ENCODE measurements at places on chromosomes 2 and 18. TPM values are rescaled to one million over a fixed set of nuclear protein-coding genes. Genes with fewer than 3 reads are reported as not detected.

The DSG2 gene
- 9.3 TPM for polyA plus RNA-seq

The ALPG gene
- not detected for polyA plus RNA-seq

The DCC gene
- polyA plus RNA-seq, result not detected

The SOWAHC gene
- polyA plus RNA-seq, result 7.0 TPM

The GLI2 gene
- polyA plus RNA-seq, result not detected

The SCYGR7 gene
- not detected for polyA plus RNA-seq

The DTNA gene
- polyA plus RNA-seq, result 103 TPM

The DPP10 gene
- polyA plus RNA-seq, result 0.90 TPM

The KLHL41 gene
- 1,120 TPM for polyA plus RNA-seq

The AGBL5 gene
- 21.9 TPM for polyA plus RNA-seq

The C2orf76 gene
- polyA plus RNA-seq, result 12.5 TPM

The SETBP1 gene
- 21.8 TPM for polyA plus RNA-seq

The INO80B gene
- 19.8 TPM for polyA plus RNA-seq

The CABYR gene
- polyA plus RNA-seq, result 4.3 TPM

The IL36A gene
- not detected for polyA plus RNA-seq

The CGREF1 gene
- not detected for polyA plus RNA-seq

- no peak for DNase-seq
Observed at GRCh38 chr18:12278215-12278671, 24.1 kb downstream of the CIDEA start.

- DNase-seq, result peak; percentile 59
Observed at GRCh38 chr2:161077367-161078210, 82.6 kb upstream of the TANK start.

- no peak for DNase-seq
Observed at GRCh38 chr2:219278655-219279150, 463 bp upstream of the DNAJB2 start.

DNA sequence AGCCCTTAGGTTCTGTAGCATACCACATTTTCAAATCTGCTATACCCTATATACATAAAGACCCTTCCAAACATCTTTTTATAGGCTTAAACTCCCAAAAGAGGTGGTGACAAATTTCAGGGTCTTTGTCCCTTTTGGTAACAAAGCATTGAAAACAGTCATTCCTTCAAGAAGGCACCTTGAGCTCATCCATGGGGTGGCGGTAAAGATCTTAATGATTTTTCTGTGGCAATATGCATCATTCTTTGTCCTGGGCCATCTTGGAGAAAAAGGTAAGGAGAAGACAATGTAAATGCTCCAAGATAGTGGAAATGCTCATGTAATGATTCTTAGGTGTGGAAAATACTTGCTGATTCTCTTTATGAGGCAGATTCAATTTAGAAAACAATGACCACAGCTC is 890.5 kb downstream of the CNTNAP5 start:
- DNase-seq, result no peak

GRCh38 chr2:45404807-45405297 is 206.2 kb downstream of the SRBD1 start:
- DNase-seq, result no peak

- DNase-seq, result no peak
Observed at GRCh38 chr2:232942831-232943230, 70.2 kb downstream of the NGEF start.

GRCh38 chr2:166057370-166058164 is 70.3 kb downstream of the SCN1A start:
- peak; percentile 23 for DNase-seq

- DNase-seq, result no peak
Observed at GRCh38 chr18:49151482-49151881, 200.7 kb upstream of the SMAD7 start.

DNA sequence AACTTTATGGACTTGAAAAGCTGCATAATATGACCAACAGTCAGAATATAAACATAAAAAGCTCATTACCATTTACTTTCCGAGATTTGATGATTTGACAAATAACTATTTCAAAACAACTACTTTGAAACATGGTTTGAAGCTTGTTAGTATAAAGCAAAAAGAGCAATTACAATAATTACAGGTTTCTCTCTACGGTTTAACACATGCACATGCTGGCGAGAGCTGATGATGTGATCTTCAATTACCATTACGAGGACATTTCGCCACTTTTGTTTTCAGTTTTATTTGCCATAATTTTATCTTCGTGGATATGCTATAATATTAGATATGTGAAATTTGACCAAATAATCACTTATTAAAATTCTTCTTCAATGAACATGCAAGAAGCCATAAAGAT is 270.1 kb downstream of the TCF4 start:
- DNase-seq, result no peak

GRCh38 chr2:238847841-238848690 is at the start of gene TWIST2:
Gene TWIST2 (plus strand): TSS chr2:238848085. CDS start chr2:238848216, 131 bp downstream.
- DNase-seq, result peak; percentile 86

GRCh38 chr2:12661489-12661888 is 55.2 kb upstream of the TRIB2 start:
- no peak for DNase-seq

- no peak for DNase-seq
Observed at GRCh38 chr2:19819097-19820065, 82.4 kb downstream of the TTC32 start.

DNA sequence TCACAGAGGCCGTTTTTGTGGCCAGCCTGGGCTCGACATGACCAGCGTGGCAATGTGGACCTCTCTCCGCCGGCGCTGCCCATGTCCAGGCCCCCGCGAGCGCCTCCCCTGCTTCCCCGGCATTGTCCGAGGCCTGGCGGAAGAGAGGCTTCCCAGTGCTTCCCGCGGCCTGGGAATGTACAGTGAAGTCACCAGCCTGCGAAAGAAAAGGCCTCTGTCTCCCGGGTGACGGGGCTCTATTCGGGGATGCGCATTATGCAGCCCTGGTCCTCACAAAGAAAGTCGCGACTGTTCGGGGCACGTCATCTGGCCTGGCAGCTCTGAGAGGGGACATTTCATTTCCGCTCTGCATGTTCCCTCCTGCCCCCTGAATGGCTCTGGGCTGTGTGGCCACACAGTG is 109.2 kb upstream of the AGAP1 start:
- DNase-seq, result no peak

DNA sequence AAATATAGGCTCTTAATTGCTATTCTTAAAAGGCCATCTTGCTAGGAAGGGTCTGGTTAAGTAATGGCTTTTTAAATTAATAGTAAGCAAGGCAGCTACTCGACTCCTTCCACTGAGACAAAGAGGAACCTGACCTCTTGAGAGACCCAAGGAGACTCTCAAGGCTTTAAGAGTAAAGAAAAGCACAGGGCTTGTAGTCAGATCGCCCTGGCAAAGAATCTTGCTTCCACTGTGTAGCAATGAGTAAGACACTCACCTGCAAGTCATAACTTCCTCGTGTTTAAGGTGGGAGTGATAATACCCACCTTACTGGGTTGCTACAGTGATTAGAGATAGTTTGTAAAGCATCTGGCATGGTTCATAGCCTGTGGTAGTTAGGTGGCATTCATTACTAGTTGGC is 274.5 kb downstream of the TSN start:
- no peak for DNase-seq

GRCh38 chr18:47036298-47036874 is 965 bp upstream of the ELOA2 start:
- no peak for DNase-seq

DNA sequence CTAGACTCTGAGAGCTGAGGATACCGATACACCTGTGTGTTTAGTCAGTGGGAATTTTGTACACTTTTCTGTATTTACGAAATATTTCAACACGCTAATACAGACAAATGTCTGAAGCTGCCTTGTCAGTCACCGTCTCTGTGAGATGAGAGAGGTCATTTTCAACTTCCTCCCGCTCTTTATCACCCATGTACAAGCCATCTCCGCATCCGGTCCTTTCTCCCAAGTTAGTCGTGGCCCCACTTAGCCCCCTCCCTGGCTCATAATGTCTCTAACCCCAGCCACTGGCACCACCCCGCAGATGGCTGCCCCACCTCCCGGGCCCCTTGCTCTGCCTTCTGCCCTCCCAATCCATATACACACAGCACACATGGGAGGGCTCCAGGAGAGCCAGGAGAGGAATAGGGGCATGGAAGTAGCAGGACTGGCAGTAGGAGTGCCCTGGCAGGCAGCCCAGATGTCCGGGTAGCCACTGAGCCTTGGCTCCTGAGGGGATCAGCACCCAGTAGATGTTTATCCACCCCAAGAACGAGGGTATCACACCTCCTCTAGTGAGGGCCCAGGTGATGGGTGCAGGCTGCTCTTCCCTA is 2.0 kb upstream of the RUFY4 start:
- no peak for DNase-seq

- DNase-seq, result no peak
Observed at GRCh38 chr2:13334545-13334944, 617.8 kb downstream of the TRIB2 start.

DNA sequence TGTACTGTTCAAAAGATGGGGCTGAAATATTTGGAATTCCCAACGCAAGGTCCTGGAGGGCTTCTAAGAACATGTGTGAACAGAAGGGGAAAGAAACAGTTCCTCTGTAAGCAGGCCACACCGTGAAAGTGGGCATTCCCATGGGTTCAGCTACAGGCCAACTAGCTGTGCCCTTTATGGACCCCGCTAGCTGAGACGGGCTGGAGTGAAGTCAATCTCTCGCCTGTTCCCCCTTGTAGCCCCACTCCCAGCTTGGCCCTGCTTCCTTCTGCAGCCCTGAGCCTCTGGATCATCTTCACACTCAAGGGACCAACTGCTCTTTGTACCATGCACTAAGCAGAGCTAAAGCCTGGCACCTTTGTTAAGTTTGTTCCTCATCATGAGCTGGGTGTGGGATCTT is 55.4 kb downstream of the POLR1A start:
- DNase-seq, result no peak

GRCh38 chr2:238691596-238692491 is 156.0 kb upstream of the TWIST2 start:
- no peak for DNase-seq

DNA sequence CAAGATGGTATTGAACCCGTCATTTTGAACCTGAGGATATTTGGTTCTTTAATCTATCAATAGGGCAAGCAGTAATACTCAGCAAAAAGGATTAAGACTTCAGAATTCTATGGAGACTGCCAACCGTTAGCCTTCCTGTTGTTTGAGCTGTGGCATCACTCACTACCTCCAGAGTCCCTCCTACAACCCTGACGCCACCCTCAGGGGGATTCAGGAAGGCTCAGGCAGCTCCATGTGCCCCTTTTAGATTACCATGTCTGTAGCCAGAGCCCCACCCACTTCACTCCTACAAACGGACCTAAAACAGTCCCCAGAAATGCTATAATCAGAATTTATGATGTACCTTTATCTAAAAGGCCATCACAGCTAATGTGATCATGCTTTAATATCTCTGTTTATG is 172.9 kb downstream of the EPHA4 start:
- DNase-seq, result no peak

- no peak for DNase-seq
Observed at GRCh38 chr2:174669336-174669735, 71.7 kb upstream of the WIPF1 start.

- DNase-seq, result no peak
Observed at GRCh38 chr2:234076451-234076850, 25.9 kb downstream of the SPP2 start.

- no peak for DNase-seq
Observed at GRCh38 chr2:216082117-216082711, 495 bp downstream of the TMEM169 start.

GRCh38 chr2:11753886-11754699 is 7.7 kb downstream of the LPIN1 start:
- no peak for DNase-seq

DNA sequence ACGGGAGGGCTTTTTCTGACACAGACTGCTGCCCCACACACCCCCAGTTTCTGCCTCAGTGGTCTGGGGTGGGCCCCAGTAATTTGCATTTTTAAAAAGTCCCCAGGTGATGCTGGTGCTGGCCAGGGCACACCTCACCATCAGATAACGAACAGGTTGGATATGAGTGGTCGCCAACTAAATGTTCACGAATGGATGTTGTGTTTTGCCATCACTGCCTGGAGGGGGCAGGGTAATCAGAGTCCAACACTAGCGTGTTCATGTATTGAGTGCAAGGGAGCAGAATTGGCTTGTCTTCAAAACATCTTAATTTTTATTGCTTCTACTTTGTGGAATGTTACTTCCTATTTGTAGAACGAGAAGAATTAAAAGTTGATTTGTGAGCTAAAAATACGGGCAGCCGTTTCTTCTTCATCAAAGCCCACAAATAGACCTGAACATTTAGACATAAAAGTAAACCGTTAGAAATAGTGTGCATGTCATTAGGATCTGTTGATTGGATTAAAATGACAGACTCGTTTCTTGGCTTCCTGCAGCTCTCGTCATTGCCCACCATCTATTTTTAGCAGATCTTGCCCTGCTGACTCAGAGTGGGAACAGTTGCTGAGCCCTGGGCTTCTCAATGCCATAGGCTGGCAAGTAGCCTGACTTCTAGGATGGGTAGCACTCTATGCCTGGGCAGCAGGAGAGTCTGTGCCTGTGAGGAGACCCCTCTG is 45.2 kb downstream of the NCK2 start:
- DNase-seq, result no peak

DNA sequence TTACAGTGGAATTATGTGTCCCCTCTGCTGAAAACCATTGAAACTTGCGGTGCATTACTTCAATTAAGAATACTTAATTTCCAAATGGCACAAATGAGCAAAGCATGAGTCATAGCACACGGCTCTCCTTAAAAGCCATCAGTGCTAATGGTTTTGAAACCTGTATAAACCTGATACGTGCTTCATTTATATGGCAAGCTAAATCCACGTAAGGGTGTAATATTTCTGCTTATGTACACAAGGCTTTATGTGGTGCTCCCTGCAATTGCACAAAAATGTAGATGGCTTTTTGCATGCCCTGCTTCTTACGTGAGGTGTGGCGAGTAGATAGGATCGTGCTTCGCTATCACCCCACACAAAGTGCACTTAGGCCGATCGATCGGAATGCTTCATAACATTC is 840.9 kb downstream of the GALR1 start:
- no peak for DNase-seq

- no peak for DNase-seq
Observed at GRCh38 chr2:212360068-212360460, 178.5 kb downstream of the ERBB4 start.

GRCh38 chr18:9249254-9249653 is 85.3 kb upstream of the TWSG1 start:
- no peak for DNase-seq

- DNase-seq, result no peak
Observed at GRCh38 chr2:72141881-72142451, 5.7 kb downstream of the CYP26B1 start.

DNA sequence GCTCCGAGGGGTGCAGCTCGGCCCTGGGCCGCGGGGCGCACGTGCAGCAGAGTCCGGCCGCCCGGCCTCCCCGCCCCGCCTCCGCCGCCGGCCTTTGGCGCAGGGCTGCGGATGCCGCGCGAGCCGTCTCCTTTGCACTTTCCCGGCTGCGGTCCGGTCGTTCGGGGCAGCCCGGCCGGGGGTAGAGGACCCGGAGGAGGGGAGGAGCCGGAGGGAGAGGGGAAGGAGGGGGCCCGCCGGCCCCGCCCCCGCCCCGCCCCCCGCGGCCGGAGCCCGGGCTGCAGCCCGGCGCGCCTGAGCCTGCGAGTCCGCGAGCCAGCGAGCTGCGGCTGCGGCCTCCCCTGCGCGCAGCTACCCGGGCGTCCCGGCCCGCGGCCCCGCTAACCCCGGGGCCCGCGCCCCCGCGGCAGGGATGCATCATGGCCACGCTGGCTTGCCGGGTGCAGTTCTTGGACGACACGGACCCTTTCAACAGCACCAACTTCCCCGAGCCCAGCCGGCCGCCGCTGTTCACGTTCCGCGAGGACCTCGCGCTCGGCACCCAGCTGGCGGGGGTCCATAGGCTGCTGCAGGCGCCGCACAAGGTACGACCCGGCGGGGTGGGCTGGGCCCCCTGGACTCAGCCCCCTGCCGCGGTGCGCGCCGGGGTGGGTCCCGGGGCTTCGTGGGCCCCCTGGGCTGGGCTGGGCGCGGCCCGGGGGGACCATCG is at the start of gene FHOD3:
Gene FHOD3 (plus strand): TSS at position 297 of the 709 bp plus-strand sequence. CDS start 123 bp downstream, at position 420.
- peak; percentile 51 for DNase-seq

- no peak for DNase-seq
Observed at GRCh38 chr2:60533101-60534051, 20.1 kb downstream of the BCL11A start.
